ENCODE measurements at places on chromosomes 5 and 9.

DNA sequence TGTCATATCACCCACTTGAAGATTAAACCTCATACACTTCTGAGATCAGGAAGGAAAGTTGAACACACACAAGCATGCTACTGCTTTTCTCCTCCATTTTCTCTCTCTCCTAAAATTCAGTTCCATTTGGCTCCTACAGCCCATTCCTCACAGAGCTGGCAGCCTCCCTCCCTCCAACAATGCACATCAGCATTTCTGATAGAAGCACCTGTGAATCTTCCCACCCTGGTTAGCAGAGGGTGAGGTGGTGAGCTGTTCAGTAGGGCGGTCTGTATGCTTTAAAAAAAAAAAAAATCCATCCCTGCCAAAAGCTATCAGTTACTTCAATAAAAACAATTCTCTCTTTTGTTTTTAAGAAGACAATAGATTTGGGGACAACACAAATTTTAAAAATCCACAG is 463.2 kb upstream of the KIF2A start:
- DNase-seq = no peak

DNA sequence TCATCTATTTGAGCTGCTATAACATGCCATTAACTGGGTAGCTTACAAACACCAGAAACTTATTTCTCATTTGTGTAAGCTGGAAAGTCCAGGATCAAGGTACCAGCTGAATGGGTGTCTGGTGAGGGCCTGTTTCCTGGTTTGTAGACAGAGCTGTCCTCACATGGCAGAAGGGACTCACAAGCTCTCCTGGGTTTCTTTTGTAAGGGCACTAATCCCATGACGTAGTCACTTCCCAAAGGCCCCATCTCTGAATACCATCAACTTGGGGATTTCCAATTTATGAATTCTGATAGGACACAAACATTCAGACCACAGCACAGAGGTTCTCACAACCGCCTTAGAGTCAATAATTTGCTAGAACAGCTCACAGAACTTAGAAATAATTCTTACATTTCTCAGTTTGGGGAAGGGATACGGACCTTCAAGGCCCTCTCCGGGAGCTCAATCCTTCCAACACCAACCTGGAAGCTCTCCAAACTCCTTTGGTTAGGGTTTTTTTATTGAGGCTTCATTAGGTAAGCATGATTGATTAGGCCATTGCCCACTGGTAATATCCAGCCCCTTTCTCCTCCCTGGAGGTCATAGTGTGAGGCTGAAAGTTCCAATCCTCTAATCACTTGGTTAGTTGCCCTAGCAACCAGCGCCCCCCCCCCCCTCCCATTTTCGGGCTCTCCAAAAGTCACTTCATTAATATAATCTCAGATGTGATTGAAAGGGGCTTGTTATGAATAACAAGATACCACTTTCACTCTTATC is 7.6 kb upstream of the DNAJA1 start:
- no peak for DNase-seq

DNA sequence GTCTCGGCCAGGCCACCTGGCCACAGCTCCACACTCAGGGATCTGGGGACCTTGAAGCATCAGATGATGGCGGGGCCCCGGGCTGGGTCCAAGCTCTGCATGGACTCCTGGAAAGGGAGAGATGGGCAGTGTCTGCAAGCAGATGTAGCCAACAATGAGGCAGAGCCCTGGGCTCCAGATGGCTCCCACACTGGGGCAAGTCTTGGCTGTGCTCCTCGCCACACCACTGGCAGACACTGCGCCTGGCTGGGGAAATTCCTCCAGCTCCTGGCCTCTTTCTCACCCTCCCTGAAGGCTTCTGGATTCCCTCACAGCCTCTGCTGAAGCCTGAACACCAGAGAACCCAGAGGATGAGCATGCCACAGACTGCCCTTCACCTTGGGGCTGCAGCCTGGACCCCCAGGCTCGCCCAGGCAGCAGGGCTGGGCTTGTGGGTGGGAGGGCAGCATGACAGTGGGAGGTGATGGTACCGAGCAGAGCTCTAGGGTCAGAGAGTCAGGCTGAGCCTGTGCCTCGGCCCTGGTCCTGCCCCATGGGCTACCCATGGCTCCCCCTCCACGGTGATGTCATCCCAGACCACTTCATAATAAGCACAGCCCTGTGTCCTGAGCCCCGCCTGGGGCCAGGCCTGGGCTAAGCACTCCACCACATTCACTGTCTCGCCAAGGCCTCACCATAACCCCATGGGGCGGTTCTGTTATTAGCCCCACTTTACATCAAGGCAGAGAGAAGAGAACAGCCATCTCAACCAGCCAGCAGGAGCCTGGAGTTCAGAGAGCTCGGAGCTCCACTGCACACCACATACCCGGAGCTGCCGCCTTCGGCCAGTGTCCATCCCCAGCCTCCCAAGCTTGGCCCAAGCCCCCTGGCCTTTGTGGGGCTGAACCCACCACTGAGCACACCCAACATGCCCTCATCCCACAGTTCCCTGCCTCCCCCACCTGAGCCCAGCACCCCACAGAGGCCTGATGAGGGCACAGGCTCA is 62.2 kb upstream of the ADAMTS2 start:
- no peak for DNase-seq

DNA sequence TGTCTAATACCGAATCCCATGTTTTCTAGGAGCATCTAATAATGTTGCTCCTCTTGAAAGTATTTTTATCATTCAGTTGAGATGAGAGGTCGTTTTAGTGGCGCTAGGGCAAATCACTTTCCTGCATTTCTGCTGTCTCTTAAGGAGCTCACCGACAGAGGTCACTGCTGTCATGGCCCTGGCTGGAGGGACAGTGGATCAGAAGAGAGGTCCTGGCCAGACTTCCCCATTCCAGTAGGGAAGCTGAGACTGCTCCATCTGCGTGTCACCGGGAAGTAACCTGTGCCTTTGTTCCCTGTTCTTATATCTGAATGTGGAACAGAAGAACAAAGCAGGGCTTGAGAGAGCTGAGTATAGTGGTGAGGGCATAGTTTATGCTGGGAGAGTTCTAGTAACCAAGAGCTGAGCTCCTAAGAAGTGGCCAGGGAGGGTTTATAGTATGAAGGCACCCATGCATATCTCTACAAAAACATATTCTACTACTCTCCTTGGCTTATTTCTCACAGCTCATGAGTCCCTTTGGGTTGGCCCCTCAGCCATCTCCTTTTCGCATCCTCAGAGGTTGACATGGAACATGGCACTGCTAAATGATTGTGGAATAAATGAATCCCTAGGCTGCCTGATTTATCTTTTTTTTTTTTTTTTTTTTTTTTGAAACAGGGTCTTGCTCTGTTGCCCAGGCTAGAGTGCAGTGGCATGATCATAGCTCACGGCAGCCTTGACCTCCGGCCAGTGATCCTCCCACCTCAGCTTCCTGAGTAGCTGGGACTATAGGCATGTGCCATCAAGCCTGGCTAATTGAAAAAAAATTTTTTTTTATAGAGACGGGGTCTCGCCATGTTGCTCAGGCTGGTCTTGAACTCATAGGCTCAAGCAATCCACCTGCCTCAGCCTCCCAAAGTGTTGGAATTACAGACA is 27.2 kb downstream of the ATP6V0E1 start:
- DNase-seq = no peak

DNA sequence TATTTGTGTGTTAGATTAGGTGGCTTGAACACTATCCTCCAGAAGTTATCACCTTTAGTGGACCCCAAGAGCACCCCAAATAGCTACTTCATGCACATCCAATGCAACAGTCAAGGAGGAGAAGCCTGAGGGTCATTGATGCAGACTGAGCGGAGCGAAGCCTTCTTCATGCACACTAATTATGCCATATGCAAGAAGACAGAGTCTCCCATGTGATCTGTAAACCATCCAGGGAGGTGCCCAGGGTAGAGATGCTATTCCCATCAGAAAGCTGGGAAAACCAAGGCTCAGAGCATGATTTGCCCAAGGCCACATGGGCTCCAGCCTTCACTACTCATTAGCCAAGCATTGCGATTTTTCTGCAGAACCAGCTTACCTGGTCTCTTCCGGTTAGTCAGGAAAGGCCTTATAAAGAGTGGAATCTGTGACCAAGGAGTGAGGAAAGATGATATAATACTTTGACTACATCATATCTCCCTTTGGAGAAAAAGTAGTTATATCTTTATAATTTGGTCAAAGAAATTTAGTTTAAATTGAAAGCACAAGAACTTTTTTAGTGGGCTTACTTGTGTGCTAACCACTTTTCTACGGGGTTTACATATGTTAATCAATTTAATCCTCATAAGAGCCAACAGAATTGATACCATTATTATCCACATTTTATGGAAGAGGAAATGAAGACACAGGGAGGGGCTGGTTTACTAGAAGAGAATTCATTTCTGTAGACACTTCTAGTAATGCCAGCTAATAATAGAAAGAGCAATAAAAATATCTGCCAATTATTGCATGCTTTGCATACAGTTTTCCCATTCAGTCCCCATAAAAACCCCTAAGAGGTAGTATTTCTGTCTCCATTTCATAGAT is 220.0 kb downstream of the ESM1 start:
- DNase-seq = no peak

GRCh38 chr5:162593881-162594280 is 526.3 kb downstream of the GABRG2 start:
- DNase-seq = no peak

DNA sequence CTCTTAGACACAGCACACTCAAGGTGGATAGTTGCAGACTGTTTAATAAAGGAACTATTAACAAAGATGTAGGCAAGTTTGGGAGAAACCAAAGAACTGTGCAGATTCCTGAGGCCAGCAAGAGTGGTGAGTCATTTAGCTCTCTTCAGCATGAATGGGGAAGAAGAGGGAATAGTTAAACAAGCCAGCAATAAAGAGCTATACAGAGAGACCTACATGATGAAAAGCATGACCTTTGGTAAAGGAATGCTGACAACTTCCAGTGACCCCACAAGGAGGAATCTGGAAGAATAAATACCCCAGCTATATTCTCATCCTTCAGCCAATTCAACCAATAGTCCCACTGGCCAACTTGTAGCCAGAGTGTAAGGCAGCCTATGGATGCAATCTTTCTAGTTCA is 706.0 kb upstream of the GRAMD2B start:
- DNase-seq = no peak

- no peak for DNase-seq
Measured at GRCh38 chr5:59832577-59833301, 60.8 kb downstream of the PDE4D start.

DNA sequence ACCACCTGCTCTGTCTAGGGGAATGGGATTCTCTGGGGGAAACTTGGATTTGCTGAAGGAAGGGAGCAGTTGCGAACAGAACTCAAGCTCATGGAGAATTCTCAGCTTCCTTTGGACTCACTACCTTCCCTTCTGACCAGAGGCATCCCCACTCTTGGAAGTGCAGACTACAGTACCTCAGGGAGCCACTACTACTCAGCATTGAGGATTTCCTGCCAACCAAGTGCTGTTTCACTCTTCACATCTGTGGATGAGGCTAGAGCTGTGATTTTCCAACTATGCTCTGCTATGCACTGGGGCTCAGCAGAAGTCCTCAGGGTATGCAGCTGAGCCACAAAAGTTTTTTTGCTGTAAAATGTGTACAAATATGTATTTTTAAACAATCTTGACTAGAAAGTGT is 43.9 kb downstream of the MACROH2A1 start:
- DNase-seq = no peak

DNA sequence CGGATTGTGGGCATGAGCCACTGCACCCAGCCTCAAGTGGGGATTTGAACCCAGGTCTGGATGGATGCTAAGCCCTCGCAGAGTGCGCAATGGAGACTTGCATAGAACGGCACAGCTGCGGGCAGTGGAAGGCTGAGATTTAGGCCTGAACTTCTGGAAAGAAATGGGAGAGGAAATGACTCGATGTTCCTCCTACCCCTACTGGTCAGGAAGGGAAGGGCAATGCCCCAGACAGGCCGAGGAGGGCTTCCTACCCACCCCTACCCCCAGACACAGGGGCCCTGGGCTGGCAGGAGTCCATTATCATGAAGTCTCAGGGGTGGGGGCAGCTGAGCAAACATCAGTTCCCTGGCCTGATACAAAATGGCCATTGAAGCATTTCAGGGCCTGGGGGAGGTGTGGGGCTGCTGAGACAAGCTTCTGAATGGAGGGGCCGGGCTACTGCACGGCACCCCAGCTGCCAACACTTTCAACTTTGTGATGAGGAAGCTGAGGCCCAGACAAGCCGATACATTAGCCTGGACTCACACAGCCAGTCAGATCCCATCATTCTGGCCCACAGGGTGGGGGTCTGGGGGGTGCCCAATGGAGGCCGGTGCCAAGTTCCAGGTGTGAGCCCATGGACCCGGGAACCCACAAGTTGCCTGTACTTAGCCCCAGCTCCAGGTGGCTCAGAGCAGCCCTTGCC is 13.5 kb upstream of the WDR38 start:
- no peak for DNase-seq

DNA sequence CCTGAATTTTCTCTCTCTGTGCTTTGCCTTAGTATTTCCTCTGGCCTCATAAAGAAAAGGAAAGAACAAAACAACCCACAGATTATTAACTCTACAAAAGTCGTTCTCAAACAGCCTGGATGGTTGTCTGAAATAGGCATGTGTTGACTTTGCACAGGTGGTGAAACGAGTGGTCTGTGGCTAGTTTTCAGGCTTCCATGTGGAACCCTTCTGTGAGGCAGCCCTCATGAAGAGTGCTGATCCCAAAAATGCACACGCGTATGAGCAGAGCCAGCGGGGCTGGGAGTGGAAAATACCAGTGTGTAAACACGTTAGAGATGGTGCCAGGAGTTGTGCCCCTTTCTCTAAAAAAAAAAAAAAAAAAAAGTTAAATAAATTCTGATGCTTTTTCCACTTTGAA is 4.9 kb upstream of the PSAT1 start:
- no peak for DNase-seq

Data from T-cell (primary cell).